ENCODE measurements at places on chromosomes 12 and 14.

DNA sequence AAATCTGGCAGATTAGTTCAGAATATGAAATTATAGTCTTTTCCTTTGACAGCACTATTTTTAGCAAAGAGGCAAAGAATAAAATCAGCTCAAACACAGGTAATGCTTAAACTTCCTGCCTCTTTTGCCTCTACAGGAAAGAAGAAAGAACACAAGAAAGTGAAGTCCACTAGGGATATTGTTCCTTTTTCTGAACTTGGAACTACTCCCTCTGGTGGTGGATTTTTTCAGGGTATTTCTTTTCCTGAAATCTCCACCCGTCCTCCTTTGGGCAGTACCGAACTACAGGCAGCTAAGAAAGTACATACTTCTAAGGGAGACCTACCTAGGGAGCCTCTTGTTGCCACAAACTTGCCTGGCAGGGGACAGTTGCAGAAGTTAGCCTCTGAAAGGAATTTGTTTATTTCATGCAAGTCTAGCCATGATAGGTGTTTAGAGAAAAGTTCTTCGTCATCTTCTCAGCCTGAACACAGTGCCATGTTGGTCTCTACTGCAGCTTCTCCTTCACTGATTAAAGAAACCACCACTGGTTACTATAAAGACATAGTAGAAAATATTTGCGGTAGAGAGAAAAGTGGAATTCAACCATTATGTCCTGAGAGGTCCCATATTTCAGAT is 17.4 kb downstream of the TMPO start:
- DNase-seq: peak; percentile 75

GRCh38 chr14:85293612-85294234 is 236.2 kb upstream of the FLRT2 start:
- no peak for DNase-seq

GRCh38 chr12:13562915-13563742 is 366.6 kb downstream of the EMP1 start:
- no peak for DNase-seq

- DNase-seq: no peak
Observed at GRCh38 chr14:31405106-31405505, 15.2 kb downstream of the HEATR5A start.

GRCh38 chr12:58711974-58712373 is 208.3 kb downstream of the LRIG3 start:
- no peak for DNase-seq

GRCh38 chr12:4041187-4041885 is 168.1 kb upstream of the PARP11 start:
- no peak for DNase-seq

GRCh38 chr14:61110316-61111082 is 129.5 kb downstream of the SLC38A6 start:
- no peak for DNase-seq

- DNase-seq: no peak
Observed at GRCh38 chr12:129617849-129618248, 286.0 kb downstream of the TMEM132D start.

- DNase-seq: no peak
Observed at GRCh38 chr12:6272300-6273204, 37.9 kb upstream of the PLEKHG6 start.

- DNase-seq: no peak
Observed at GRCh38 chr12:113276306-113276705, 55.0 kb downstream of the TPCN1 start.

DNA sequence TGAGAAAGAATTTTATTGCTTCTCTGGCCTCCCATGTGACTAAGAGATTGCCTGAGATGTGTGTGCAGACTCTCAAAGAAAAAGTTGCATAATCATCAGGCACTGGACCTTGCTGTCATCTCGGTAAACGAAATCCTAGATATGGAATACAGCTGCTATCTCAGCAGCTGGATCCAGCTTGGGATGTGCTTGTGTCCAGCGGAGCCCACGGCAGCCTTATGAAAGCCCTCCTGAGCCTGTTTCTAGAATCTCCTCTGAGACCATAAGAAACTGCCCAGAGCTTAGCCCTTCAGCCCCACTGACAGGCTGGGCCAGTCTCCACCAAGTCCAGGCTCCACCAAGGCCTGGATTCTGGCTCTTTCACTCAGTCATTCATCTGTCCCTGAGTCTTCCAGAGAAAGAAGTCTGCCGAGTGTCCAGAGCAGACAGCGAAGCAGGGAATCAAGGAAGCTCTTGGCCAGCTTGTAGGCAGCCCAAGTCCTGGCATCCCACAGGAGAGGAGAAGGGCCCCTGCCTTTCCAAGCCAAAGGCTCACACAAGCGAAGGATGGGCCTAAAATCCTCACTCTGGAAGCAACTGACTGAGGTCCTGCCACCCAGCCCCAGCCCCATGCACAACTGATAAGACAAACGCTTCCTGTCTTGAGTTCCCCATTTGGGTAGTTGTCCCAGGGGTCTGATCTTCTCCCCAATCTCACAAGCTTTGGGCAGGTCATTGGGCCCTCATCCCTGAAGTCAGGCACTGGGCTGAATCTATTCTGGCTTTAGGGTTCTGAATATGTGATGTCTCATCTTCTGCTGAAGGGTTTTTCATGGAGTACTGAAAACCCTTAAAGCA is 97.8 kb downstream of the SEC23A start:
- DNase-seq: no peak

- DNase-seq: no peak
Observed at GRCh38 chr12:51108136-51108535, 24.7 kb upstream of the CSRNP2 start.

- no peak for DNase-seq
Observed at GRCh38 chr14:77598366-77599070, 17.9 kb downstream of the SPTLC2 start.

- no peak for DNase-seq
Observed at GRCh38 chr12:108399514-108399913, 60.4 kb upstream of the CMKLR1 start.

DNA sequence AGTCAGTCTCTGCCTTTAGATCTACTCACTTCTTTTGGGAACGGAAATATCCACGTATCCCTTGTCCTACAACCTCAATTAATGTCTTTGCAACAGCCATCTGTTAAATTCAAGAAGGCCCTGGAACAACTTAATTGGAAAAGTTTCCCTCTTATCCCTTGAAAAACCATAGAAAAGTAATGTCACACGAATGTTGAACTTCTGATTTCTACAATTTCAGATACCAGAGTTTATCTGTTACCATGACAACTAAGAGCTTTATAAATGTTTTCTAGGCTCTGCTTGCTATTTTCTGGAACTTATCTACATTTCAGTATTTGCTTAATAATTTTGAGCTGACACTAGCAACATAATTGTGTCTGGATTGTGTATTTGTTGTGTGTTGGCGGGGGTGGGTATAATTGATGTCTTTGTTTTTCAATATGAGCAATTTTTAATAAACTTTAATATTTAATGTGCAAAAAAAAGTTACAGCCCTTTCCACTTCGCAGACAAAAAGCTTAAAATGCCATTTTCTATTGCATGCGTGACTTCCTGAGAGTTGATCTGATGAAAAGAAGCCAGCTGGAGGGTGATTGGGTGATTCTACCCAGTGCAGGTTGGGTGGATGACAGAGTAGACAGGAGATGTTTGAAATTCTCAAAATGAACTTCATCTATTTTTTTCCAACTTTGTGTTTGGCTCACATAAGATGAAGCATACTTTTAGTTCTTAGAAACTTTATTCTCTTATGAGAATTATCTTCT is 11.8 kb upstream of the EDDM3A start:
- no peak for DNase-seq

DNA sequence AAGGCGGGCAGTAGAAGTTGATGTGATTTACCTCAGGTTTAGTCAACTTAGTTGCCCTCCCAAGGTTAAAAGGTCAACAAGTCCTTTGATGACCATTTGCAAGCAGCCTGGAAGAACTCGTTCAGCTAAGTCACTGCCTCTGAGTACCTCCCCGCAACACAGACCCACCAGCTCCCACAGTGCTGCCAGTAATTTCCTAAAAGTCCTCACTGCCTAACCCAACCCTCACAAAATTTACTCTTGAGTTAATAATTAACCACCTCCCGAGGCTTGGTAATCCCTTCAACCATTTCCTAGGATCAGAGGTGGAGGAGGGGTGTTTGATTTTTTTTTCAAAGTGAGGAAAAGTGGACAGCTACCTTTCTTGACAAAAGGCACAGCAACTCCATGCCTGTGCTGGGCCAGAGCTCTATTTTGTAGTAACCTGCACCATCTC is 55.8 kb downstream of the MAP3K9 start:
- no peak for DNase-seq

DNA sequence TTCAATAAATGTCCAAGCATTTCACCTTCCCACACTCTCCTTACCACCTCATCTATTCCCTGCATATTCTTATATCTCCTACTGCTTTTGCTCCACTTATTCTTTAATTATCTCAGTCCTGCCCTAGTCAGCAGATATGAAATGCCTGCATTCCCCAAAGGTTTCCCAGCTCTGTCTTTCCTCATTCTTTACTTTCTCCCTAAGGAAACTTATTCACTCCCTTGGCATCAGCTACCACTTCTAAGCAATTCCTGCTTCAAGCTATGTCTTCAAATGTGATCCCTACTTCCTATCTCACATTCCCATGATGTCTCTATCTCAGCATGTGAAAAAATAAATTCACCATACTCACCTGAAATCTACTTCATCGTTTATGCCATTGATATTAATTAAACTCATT is 111.8 kb downstream of the CAPZA3 start:
- no peak for DNase-seq

GRCh38 chr14:34964977-34965764 is 17.6 kb upstream of the SRP54 start:
- no peak for DNase-seq

- DNase-seq: peak; percentile 23
Observed at GRCh38 chr14:91985008-91985407, 37.5 kb upstream of the FBLN5 start.

DNA sequence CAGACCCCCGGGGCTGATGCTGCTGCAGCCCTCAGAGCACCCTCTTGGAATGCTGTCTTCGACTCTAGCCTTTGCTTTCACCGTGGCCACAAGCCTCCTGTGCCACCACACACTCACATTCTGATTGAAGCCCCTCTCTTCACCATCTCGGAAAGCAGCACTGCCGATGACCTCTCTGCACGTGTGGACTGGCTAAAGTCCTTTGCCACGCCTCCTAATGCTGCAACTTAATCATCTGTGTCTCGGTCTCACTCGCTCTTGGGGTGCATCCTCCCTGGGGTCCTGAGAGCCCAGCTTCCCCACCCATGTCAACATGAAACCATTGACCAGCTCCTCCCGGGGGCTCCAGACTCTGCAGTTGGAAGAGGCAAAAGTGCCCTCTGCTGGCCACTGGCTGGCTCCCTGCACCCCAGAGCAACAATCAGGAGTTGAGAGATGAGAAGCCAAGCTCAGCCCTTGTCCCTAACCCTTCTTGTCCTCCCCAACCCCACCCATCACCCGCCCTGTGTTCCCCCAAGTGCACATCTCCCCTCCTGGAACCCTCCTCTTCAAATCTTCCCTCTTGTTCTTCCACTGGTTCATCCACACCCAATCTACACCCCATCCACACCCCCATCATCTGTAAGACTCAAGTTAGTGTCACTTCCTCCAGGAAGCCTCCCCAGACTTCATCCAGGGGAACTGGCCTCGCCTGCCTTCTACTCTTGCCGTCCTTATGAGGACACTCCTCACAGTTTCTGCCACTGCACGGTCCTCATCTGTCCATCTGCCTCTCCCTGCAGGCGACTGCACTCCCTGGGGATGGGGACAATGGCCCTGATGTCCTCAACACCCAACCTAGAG is 23.6 kb upstream of the FAM181A start:
- no peak for DNase-seq

- no peak for DNase-seq
Observed at GRCh38 chr12:50659260-50659659, 104.6 kb upstream of the ATF1 start.

DNA sequence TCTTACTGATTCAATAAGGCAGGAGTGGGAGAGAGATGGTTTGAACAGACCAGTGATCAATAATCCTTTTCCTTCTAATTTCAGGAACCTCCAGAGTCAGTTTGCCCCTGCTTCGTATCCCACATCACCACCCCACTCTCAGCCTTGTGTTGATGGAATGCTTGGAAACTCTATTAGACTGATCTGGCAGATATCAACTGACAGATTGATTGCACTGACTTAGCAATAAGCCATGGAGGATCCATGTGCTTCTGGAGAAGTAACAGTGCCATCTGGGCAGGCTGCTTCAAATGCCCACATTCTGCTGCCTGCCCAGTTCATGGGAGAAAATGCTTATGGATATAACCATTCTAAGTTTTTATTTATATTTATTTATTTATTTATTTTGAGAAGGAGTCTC is 218.0 kb downstream of the SLC2A13 start:
- DNase-seq: no peak

- peak; percentile 95 for DNase-seq
Observed at GRCh38 chr14:95507701-95508103, 8.7 kb downstream of the SYNE3 start.

Data from A172 (cell line).